ENCODE measurements at places on chromosomes 3 and 15. TPM values are rescaled to one million over a fixed set of nuclear protein-coding genes. Genes with fewer than 3 reads are reported as not detected.
A peak's percentile ranks its signal among the peaks of the same experiment; 100 is the strongest.

GRCh38 chr3:53328746-53329145, 18.6 kb downstream of the DCP1A start:
- DNase-seq, result peak; percentile 25

DNA sequence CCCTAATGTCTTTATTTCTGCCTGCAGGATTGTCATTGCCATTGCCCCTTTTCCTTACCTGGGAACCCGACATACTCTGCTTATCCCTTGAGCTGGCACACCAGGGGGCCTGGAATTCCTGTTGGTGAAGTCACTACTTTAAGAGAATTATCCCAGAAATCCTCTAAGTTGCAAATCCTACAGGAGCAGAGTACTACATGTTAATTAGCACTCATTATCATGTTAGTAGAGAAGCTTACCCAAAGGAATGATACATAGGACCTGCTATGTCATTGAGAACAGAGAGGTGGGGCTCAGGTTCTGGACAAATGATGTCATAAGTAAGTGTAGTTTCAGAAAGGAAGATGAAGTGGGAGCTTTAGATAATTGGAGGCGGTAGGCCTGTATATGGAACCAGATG, 27.4 kb downstream of the SCG5 start:
- DNase-seq, result no peak

The PTX3 gene
- 464 TPM for total RNA-seq

The GOLGA8Q gene
- total RNA-seq, result 0.33 TPM
